ENCODE measurements at places on chromosomes 16 and 17.

- no peak for DNase-seq
Observed at GRCh38 chr17:10931133-10931532, 93.2 kb upstream of the PIRT start.

DNA sequence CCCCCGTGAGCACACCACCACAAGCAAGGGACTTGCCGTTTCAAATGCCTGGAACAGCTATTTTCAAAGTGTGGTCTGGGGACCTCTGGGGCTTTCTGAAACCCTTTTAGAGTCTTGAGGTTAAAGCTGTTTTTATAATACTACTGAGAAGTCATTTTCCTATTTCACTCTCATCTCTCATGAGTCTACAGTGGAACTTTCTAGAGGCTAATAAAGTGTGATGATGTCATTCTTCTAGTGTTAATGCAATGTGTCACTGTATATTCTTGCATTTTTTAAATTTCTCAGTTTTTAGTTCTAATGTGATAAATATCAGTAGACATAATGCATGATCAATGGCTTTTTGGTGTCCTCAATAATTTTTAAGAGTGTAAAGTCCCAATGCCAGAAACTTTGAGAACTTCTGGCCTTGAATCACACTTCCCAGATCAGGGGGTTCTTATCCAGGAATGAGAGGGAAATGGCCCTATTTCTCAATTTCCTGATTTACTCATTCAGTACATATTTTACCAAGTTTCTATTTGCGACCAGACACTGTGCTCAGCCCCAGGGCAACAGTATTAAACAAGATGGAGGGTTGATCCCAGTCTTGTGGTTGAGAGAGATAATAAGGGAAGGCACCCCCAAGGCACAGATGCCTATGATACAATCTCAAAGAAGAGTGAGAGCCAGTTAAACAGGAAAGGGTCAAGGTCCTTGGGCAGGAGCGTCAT, 444.0 kb downstream of the HS3ST3B1 start:
- DNase-seq = no peak

- DNase-seq = no peak
Observed at GRCh38 chr16:59342669-59343068, 608.6 kb upstream of the GOT2 start.

DNA sequence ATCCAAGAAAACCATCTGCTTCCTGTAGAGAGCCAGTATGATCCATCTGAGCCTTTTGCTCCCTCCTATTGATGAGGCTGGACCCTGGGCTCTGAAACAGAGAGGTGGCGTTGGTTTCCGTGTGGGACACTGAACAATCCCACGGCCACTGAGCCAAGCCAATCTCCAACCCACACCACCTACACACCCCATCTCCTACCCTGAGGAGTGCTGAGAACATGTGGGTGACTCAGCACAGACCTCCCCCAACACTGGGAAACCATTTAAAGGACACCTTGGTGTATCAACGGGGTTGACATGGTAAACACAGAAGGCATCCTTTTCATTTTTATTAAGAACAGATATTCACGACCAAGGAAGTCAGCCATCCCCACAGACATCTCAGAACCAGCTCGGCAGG, 332.1 kb downstream of the SLC39A11 start:
- DNase-seq = no peak

DNA sequence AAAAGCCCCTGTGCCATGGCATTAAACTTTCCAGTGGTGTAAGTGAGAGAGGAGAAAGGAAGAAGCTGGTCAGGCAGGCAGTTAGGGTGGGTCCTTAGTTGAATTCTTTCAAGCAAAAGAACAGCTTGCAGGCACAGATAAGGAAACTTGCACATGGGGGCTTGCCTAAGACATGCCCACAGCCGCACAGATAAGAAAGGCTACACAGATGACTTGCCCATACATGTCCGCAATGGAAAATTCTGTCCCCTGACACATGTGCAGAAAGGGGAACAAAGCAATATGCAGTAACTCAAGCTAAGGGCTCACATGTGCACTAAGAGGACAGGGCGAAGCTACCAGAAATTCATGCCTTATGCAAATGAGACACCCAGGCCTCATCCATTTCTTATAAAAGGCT, 69.9 kb downstream of the GSG1L start:
- DNase-seq = no peak

DNA sequence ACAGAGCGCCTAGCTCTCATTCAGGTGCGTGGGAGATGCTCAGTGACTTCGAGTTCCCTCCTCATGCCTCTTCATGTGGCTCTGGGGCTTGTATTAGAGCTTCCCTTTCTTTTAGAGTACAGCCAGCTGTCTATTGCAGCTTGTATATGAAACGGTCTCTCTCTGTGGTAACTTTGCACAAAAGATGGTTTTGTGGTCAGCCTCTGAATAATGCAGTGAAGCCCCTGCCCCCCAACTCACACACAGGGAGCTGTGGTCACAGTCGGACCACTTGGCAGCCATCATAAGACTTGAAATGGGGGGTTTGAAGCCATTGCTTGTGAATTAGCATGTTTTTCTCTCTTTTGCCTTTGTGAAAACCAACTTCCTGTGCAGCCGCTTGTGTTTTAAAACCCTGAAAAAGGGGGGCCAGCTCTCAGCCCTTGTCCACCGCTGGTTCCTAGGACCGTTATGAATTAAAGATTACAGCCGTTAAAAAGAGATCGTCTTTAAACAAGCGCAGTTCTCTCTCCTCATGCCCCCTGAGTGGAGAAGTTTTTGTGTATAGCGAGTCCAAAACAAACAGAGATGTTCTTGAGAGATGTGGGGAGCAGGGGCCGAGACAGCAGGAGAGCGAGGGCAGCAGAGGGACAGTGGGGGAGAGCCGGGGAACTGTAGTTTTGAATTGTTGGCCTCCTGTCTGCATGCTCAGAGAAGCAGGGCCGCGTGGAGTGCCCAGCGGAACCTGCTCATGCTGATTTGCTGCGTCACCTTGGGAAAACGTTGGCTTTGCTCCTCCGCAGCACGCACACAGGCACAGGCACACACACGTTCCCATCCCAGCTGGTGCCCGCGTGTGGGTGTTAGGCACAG, 199.0 kb downstream of the MSI2 start:
- DNase-seq = no peak

- DNase-seq = peak; percentile 16
Observed at GRCh38 chr17:44522883-44523671, 19.9 kb upstream of the GPATCH8 start.

- no peak for DNase-seq
Observed at GRCh38 chr17:34886831-34887230, 74.4 kb downstream of the CCT6B start.

- DNase-seq = no peak
Observed at GRCh38 chr16:14087590-14088154, 16.6 kb downstream of the MRTFB start.

- no peak for DNase-seq
Observed at GRCh38 chr16:65936096-65936495, 430.4 kb upstream of the CDH5 start.

- no peak for DNase-seq
Observed at GRCh38 chr16:89902980-89903379, 15.7 kb upstream of the MC1R start.

DNA sequence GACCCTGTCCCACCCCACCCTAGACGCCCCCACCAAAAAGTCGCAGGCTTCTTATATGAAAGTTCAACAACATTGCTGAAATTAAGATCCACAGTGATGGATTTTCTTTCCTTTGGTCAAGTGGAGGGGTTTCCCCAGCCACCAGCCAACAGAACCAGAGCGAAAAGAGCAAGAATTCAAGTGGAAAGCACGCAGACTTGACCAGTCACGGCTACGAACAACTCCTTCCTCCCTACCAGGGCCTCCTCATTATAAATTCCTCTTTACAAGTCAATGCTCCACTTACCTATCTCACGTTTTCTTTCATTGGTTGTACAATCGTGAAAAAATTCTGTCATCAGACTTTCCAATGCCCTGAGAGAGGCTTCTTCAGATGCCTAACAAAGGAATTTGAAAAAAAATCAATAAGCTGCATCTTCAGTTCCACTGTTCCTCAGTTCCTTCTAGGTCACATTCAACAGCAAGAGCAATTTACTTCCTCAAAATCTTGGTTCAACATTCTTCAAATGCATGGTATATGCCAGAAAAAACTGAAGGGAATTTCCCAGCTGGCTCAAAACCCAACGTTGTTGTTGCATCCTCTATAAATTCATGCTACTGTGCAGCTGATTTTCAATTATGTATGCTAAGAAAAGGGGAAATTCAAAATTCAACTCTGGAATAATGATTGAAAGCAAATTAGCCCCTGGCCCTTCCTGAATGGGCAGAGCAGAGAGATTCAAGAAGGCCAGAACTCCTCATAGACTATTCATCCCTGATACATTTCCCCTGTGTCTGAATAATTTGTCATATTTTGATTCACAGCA, 30.9 kb downstream of the XPO6 start:
- no peak for DNase-seq

GRCh38 chr16:81519301-81520150, 74.9 kb downstream of the CMIP start:
- DNase-seq = no peak

GRCh38 chr17:28748852-28749515, 5.2 kb downstream of the TRAF4 start:
- DNase-seq = no peak

GRCh38 chr16:69087161-69087581, 18.3 kb upstream of the HAS3 start:
- no peak for DNase-seq

DNA sequence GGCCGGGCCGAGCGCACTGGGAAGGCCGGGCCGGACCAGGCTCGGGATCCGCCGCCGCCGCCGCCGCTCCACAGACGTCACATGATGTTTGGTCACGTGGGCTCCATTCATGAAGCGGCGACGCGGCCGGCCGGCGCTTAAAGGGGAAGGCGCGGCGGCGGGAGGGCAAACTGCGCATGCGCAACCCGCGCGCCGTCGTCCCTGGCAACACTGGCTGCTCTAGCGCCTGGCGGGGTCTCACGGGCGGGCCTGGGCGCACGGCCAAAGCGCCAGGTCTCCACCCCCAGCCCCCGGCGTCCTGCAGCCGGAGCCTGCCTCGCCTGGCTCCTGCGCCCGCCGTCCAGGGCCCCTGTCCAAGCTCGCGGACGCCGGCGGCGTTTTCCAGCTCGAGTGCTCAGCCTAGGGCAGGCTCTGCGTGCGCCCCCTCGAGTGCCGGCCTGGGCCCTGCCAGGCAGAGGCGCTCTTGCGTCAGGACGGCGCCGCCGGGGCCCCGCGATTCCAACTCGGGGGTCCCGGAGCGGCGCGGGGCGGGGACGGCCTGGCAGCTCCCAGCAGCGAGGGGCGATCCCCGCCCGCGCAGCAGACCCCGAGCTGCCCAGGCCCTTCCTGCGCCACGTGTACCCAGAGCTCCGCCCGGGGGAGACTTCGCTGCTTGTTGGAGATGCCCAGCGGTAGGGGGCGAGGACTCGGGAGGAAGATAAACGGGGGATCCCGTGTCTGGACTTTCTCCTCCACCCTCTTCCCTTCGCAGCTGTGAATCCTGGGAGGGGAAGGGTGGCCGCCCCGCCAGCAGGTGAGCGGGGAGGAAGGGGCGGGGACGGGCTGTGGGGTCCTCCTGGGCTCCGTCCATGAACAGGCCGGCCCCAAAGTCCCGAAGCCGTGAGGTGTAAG, at the start of gene MAFG:
TSS of gene MAFG (minus strand) at position 83 of the 891 bp plus-strand sequence. CDS start 4,550 bp downstream, outside the sequence.
- peak; percentile 86 for DNase-seq

- DNase-seq = no peak
Observed at GRCh38 chr16:24801761-24802302, 43.9 kb upstream of the SLC5A11 start.

DNA sequence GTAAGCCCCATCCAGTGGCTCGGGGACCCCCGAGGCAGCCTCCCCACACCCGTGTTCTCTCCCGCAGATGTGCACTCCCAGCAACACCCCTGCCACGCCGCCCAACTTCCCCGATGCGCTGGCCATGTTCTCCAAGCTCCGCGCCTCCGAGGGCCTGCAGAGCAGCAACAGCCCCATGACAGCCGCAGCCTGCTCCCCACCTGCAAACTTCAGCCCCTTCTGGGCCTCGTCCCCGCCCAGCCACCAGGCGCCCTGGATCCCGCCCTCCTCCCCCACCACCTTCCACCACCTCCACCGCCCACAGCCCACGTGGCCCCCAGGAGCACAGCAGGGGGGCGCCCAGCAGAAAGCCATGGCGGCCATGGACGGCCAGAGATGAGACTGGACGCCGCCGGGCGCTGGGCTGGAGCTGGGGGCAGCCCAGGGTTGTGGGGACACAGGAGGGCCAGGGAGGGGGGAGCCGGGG, 5.0 kb downstream of the UBALD2 start:
- no peak for DNase-seq

GRCh38 chr17:81959362-81960129, 1.4 kb downstream of the NOTUM start:
- DNase-seq = peak; percentile 84

DNA sequence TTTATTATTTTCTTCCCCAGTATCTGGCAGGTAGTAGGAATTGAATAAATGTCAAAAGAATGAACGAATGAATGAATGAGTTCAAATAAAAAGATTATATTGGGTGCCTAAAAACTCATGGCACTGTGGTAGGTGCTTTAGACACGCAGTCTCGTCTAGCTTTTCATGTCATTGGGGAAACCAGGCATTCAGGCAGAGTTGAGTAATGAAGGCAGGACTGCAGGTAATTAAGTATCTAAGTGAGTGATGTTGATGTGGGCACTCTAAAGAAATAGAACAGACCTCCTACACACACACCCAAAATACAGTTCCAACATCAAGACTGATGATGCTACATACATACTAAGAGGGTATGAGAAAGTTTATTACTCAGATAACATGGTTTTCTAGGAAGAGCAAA, 96.6 kb downstream of the ZNF18 start:
- no peak for DNase-seq

DNA sequence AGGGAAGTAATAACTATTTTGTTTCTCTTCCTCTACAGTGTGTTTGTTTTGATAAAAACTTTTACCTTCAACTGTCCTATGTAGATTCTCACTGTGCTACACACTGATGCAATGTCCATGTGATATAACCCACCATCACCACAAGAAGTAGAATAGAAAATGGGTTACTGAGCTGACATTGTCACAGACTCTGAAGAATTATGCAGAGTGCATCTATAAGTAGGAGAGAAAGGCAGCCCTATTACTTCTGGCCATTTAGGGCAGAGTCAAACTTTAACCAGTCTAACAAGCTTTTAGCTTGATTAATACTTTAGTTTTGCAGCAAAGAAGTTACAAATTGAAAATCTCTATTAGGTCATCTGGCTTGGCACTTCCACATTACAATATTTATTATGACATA, 354.0 kb upstream of the CDH8 start:
- no peak for DNase-seq

DNA sequence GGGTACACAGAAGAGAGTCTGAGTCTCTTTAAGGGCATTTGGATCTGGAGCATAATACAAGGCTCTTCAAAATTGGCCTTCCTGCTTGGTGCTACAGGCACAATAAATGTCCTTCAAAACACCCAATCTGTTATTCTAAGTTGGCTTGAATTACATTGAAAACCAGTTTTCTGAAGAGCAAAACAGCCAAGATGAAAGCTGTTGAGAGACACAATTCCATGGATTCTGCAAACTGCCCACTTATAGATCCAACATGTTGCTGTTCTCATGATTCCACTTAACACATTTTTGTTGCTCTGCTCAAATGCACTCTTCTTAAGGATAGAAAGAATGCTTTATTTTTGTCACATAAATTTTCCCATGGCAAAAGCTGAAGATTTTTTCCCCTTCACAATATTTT, 525.9 kb upstream of the CDH8 start:
- DNase-seq = no peak

Measured in T-cell (primary cell).